NCI-H187 (cell line): ENCODE measurements at places on chromosomes 2 and 18.

DNA sequence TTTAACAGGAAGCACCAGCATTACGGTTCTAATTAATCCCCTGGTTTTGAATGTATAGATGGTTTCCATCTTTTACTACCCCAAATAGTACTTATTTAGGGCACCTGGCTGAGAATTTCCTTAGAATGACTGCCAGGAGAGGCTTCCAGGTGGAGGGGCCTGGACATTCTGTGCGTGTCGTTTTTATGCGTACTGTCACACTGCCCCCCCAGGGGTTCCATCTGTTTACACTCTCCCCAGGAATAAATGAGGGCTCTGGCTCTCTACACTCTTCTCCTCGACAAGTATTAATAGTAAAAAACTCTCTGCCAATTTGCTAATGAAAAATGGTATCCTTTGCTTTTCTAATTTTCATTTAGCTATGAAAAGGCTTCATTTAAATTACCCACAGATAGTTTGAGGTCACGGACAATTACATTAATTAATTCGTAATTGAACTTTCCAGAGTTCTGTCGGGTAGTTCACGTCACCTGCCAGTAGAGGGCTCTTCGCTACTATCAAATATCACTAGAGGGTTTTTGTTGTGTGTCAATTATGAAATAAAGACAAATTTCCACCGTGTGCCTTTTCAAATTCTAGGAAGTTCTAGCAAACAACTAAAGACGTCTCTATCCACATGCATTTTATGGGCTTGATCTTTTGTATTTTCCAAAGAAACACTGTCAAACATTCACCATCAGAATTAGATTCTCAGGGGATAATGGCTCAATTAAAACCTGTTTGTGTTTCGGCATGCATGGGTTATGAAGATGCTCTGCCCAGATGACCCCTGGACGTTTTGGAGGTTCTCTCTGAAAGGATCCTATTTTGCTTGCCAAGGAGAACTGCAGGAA, 88.8 kb upstream of the ASB18 start:
- DNase-seq: no peak

DNA sequence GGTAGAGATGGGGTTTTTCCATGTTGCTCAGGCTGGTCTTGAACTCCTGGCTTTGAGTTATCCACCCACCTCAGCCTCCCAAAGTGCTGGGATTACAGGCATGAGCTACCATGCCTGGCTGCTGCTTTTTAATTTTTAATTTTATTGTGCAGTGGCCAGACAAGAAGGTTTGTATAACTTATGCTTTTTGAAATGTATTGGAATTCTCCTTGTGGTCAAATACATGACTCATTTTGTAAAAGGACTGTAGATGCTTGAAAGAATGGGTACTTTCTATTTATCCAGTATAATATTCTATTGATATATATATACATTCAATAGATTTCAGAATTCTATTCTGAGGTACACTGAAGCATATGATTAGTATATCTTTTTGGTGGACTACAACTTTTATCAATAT, 82.6 kb upstream of the ST3GAL5 start:
- DNase-seq: no peak

- no peak for DNase-seq
Measured at GRCh38 chr2:8974016-8974415, 29.5 kb downstream of the MBOAT2 start.

GRCh38 chr18:10245031-10245845, 209.2 kb upstream of the APCDD1 start:
- DNase-seq: no peak

- no peak for DNase-seq
Measured at GRCh38 chr18:75405351-75405750, 22.2 kb downstream of the SMIM21 start.

GRCh38 chr2:23497063-23497462, 112.1 kb downstream of the KLHL29 start:
- no peak for DNase-seq

DNA sequence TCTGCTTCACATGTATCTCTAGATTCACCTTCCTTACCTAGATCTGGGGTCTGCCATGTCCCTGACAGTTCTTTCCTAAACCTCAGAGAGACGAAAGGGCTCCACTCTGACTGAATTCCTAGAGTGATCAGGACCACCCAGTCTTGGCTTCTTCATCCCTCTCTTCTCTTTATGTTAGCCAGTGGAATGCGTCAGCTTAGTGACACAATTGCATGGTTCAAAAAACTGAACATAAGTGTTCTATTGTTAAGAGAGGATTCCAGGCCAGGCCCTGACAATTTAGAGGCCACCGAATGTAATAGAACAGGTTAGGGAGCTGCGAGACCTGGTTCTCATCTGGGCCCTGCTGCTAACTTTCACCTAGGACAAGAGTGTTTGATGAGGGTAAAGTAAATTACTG, 10.0 kb downstream of the PRELID3A start:
- no peak for DNase-seq

GRCh38 chr2:71907503-71907902, 240.2 kb downstream of the CYP26B1 start:
- no peak for DNase-seq

- DNase-seq: no peak
Measured at GRCh38 chr18:45274026-45274425, 341.2 kb upstream of the SLC14A2 start.

DNA sequence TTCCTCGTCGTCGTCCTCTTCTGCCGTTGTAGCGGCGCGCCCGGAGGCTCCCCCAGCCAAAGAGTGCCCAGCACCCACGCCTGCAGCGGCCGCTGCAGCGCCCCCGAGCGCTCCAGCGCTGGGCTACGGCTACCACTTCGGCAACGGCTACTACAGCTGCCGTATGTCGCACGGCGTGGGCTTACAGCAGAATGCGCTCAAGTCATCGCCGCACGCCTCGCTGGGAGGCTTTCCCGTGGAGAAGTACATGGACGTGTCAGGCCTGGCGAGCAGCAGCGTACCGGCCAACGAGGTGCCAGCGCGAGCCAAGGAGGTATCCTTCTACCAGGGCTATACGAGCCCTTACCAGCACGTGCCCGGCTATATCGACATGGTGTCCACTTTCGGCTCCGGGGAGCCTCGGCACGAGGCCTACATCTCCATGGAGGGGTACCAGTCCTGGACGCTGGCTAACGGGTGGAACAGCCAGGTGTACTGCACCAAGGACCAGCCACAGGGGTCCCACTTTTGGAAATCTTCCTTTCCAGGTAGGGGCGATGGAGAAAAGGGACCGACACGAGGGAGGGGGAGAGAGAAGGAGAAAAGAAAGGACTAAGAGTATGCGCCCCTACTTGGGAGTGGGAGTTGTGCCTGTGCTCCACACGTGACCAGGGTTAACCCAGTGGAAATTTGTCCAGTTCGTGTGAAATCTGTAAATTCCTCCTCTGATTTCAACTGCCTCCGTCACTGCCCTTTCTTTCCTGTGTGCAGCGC, 800 bp downstream of the HOXD13 start:
- DNase-seq: no peak

DNA sequence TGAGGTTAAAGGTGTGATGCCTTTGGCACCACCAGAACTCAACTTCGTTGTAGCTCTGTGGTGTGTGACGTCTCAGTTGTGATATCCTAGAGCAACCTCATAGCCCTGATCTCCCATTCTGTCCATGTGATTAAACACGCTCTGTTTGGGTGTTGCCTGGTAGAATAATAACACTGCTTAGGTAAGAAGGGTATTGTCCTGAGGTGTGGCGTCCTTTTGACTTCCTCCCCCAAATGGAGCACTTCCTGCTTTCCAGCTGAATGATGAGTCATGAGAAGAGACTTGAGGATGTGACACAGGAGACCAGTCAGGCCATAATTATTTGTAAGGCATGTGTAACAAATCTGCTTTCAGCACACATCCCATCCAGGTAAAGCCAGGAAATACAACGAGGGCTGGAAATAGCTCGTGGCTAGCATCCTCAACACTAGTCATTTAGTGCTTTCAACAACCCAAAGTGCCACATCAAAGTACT, 100.7 kb downstream of the RAPGEF4 start:
- DNase-seq: no peak

GRCh38 chr2:185215497-185215896, 523.1 kb upstream of the FSIP2 start:
- no peak for DNase-seq

- DNase-seq: no peak
Measured at GRCh38 chr2:62074233-62074632, 121.7 kb upstream of the B3GNT2 start.

DNA sequence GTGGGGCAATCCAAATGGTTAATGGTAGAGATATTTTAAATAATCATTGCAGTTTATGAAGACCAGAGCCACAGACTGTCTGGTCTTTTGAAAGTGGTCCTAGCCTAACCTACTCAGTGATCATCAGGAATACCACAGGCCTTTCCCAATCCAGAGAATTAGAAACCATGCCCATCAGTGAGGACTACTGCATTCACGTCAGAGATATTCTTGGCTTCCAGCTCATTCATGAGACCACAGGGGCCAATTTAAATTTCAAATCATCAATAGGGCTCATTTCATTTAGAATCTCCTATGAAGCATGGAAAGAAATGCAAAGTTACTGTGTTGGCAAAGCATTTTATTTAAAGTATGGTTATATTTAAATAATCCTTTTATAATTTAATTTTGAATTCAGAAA, 362.3 kb upstream of the KCNJ3 start:
- DNase-seq: no peak

- no peak for DNase-seq
Measured at GRCh38 chr2:132668987-132669907, 758 bp downstream of the LYPD1 start.

GRCh38 chr2:72815655-72816278, 10.1 kb downstream of the EXOC6B start:
- DNase-seq: no peak

GRCh38 chr2:169348321-169349024, 13.9 kb downstream of the LRP2 start:
- DNase-seq: no peak

GRCh38 chr2:164839914-164840457, 1.6 kb downstream of the COBLL1 start:
- DNase-seq: no peak

GRCh38 chr2:29377788-29378187, 262.6 kb downstream of the CLIP4 start:
- DNase-seq: no peak

DNA sequence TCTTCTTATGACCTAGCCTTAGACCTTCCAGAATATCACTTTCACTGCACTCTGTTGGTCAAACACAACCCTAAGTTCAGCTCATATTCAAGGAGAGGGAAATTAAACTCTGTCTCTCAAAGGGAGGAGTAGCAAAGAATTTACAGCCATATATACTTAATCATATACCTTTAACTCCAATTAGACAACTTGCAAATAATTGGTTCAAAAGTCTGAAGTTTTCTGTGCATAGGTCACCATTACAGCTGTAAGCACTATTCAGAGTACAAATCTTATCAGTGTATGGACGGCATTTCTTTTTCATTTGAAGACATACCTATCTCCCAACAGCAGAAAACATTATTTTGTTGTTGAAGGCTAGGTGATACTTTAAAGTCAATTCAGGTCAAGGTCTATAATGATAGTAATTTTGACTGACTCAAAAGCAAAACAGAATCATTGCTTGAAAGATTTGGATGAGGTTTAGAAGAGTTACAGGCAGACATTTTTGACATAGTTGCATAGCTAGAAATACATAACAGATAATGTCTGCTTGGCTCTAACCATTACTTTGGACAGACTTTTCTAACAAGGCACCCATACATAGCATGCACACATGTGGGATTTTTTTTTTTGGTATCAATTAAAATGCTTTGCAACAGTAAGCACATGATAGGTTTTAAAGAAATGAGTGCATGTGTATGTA, 131.5 kb downstream of the CPS1 start:
- DNase-seq: no peak

- no peak for DNase-seq
Measured at GRCh38 chr2:223055140-223055539, 3.1 kb downstream of the KCNE4 start.

GRCh38 chr2:229715895-229716507, 1.6 kb upstream of the DNER start:
- DNase-seq: peak; percentile 20

GRCh38 chr2:175874291-175874690, 127.8 kb downstream of the LNPK start:
- no peak for DNase-seq

GRCh38 chr2:225290757-225291400, 108.6 kb upstream of the NYAP2 start:
- no peak for DNase-seq

- DNase-seq: no peak
Measured at GRCh38 chr2:108630567-108631405, 88.5 kb upstream of the RANBP2 start.

DNA sequence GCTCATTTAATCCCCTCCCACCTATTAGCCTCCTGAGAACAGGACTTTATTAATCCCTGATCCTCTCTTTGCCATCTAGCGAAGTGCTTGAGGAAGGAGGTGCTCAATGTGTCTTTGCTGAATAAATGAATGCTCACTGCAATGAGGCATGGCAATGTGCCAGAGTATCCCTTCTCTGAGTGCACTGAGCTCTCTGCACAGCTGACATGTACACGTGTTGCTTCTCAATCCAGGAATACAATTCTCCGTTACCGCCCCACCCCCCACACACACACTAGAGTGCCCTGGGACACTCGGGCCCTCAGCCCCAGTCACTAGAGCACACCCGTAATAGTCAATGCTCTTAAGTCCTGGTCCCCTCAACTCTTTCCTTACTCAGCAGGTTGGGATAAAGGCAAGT, 41.4 kb downstream of the FAM178B start:
- peak; percentile 38 for DNase-seq

- DNase-seq: no peak
Measured at GRCh38 chr2:16718576-16719484, 53.2 kb upstream of the CYRIA start.

DNA sequence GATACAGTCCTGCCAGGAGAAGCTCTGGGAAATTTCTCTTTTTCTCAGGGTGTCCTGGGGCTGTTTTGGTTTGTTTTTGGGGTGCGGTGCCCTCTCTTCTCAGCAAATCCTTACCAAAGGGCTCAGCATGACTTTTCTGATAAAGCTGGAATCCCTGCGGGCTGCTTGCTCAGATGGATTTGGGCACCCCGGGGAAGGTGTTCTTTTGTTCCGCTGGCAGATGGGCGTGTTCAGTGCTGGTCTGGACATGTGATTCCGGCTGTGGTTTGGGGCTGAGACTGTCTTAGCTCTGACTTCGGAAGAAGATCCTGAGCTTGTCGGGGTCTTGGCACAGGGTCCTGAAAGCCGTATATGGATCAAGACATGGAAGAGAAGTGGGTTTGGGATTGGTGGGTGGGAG, 134.2 kb upstream of the SPRED2 start:
- DNase-seq: no peak

DNA sequence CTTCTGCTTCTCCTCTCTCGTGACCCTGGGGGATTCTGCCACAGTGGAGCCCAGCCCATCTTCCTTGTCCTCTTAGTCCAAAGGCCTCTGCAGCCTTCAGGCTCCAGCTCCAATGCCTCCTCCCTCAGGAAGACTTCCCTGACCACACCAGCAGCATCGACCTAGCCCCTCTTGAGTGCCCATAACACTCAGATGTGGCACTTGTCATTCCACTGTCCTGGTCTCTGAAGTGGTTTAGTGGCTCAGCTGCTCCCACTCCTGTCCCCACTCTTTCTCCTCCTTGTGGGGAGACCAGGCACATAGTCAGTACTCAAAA, 97.5 kb downstream of the STPG4 start:
- DNase-seq: no peak

DNA sequence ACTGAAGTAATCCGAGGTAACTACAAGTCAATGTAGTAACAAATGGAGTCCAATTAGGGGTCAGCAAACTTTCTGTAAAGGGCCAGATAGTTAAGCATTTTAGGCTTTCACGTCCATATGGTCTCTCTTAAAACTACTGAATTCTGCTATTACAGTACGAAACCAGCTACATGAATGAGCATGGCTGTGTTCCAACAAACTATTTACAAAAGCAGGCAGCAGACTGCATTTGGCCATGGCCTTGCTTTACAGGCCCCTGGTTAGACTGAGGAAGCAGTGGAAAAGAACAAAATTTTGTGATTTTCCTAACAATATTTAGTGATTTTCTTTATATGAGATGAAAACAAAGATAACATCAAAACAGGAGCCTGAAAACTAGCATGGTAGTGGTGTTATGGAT, 64.0 kb downstream of the RTN4 start:
- DNase-seq: no peak
